T-helper 2 cell treated with Interferon-gamma antibody and Interleukin-4, amounts not matched to agents 5 μg/mL and 100 μg/mL, for 36 hours (primary cell): ENCODE measurements at places on chromosomes 2 and 18.

DNA sequence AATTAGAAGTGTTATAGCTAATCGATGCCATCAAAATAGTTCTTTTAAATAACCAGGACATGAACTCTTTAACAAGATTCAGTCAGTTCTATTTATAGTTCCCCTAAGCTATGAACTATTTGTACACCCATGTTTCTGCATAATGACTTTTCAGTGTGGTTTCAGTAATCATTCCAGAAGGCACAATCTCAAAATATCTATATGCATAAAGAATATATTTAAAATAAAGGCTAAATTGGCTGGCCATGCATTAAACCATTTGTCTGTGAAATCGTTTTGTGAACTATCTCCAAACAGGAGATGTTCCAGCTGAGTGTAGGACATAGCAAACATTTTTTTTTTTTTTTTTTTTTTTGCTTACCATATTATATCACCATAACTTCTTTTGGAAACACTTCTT, 719.3 kb downstream of the PLCL1 start:
- no peak for DNase-seq

GRCh38 chr2:223469270-223470046, 132.7 kb downstream of the SCG2 start:
- no peak for DNase-seq

DNA sequence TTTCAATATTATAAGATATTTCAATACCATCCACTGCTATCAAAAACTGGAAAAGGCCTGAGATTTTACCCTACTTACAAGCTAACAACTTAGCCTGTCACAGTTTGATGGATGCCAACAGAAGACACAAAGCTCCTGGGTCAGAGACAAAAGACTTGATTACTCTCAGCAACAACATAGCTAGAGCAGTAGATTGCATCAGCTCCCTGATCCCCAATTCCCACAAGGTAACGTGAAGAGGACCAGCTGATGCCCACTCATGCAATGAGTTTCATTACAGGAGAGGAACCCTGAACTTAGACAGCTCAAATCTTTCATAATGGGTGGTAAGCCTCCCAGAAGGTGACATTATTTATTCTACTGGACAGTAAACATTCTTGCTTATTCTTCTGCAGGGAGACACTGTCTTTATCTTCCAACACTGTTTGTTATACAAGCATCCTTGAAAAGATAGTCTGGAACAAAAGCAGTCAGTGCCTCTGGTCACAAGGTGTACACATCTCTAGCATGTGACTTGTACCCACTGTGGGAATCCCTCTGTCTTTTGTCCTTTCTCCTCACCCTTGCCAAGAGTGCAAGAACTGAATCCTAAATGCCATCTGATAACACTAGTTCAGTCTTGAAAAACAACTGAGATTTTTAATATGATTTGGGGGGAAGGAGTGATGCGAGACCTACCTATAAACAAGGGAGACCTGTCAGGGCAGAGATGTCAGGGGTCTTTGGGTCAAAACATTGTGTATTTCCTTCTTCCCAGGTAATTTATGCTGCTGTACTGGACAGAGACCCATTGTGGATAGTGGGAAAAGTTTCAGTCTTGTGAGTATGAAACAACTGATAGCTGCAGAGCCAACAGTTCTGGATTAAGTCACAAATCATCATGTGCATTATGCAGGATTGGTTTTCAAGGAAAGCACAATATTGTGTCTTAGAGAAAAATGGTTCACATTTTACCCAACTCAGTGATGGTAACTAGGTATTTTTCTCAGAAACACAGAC, 102.4 kb downstream of the AOX1 start:
- DNase-seq: no peak

- no peak for DNase-seq
These were observed 8.6 kb upstream of the HAAO start for GRCh38 chr2:42800981-42801380.

DNA sequence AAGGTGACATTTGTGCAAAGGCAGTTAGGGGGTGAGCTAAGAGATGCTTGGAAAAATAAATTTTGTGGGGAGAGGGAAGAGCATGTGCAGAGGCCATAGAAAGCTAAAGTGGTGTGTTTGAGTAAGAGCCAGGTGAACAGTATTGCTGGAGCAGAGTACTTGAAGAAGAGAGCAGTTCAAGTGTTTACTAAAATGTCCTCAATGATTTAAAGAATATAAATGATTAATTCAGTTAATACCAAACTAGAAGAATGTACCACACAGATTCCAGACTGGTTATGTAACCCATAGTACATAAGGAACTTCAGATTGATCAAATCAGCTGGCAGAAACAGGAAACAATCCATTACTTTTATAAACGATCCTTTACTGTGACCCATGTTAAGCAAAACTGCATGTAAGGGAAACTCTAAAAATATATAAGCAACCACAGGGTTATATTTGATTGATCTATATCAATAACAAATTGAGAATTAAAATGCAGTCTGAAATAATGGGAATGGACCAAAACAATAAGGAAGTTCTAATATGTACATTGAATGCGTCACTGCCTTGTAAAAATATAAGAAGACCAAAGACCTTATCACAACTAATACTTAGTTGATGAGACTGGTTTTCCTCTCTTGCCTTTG, 76.9 kb downstream of the LDAH start:
- DNase-seq: no peak

DNA sequence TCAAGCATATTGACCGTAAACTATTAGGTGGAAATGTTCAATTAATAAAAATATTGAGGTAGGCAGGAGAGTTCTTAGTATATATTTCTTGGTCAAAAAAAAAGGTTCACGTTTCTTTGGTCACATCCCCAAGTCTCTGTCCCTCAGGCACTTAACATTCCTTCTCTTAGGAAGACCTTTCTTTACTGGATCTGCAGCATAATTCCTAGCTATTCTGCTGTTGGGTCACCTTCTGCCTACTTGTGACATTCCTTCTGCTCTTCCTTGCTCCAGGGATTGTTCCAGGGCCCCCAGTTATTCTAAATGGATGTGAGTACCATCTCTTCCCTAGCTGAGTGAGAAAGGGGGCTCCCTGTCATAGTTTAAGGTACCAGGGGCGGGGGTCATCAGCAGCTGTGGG, 4.2 kb downstream of the UGP2 start:
- DNase-seq: no peak

- DNase-seq: no peak
These were observed 91.7 kb upstream of the SEC11C start for GRCh38 chr18:59048048-59048363.

DNA sequence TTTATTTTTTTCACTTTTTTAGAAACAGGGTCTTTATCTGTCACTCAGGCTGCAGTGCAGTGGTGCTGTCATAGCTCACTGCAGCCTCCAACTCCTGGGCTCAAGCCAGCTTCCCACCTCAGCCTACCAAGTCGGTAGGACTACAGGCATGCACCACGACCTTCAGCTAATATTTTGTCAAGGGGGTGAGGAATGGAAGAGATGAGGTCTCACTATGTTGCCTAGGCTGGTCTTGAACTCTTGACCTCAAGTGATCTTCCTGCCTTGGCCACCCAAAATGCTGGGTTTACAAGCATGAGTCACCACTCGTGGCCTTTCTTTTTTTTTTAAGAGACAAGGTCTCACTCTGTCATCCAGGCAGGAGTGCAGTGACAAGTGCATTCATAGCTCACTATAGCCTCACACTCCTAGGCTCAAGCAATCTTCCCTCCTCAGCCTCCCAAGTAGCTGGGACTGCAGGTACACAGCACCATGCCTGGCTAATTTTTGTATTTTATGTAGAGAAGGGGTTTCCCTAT, 13.4 kb downstream of the PPP1R7 start:
- DNase-seq: no peak

DNA sequence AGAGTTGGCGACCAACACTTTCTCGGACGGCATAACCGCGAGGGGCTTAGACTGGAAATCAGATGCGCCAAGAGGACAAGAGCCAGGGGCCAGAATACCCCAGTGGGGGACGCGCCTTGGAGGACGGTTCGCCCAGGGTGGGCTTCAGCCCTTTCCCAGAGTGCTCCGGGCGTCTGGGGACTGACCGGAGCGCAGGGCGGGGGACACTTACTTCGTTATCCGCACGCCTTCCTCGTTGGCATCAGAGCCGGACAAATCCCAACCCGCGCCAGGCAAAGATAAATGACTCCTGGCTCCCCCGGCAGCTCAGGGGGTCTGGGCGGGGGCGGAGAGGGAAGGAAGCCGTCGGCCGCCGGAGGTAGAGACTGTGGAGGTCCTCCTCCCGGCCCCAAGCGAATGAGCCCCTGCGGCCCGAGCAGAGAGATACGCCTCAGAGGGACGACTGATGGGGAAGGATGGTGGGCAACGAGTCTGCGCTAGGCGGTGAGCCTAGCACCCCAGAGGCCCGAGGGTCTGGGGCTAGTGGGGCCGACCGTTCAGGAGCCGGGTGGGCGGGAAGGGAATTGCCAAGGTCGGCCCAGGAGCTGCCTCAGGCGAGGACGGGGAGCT, 4.7 kb upstream of the SATB2 start:
- no peak for DNase-seq

DNA sequence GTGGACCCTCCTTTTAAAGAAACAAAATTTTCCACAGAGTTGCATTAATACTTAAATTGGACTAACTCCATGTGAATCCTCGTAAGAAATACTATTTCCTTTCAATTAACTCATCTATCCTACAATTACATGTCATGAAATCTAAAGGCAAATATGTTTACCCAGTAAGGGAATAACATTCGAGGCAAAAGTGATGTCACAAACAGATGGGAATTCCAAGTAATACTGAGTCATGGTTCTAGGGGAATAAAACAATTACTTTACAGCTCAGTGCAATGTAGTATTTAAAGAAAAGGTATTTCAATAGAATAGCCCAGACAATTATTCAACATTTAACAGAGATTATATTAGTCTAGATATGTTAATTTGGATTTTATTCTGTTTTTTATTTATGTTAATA, 205.8 kb downstream of the ZNF385B start:
- no peak for DNase-seq

GRCh38 chr2:47239119-47239969, 84.2 kb upstream of the STPG4 start:
- DNase-seq: no peak

GRCh38 chr2:109070290-109070689, 58.7 kb upstream of the SH3RF3 start:
- DNase-seq: no peak

GRCh38 chr2:22499082-22499839, 885.7 kb upstream of the KLHL29 start:
- no peak for DNase-seq

DNA sequence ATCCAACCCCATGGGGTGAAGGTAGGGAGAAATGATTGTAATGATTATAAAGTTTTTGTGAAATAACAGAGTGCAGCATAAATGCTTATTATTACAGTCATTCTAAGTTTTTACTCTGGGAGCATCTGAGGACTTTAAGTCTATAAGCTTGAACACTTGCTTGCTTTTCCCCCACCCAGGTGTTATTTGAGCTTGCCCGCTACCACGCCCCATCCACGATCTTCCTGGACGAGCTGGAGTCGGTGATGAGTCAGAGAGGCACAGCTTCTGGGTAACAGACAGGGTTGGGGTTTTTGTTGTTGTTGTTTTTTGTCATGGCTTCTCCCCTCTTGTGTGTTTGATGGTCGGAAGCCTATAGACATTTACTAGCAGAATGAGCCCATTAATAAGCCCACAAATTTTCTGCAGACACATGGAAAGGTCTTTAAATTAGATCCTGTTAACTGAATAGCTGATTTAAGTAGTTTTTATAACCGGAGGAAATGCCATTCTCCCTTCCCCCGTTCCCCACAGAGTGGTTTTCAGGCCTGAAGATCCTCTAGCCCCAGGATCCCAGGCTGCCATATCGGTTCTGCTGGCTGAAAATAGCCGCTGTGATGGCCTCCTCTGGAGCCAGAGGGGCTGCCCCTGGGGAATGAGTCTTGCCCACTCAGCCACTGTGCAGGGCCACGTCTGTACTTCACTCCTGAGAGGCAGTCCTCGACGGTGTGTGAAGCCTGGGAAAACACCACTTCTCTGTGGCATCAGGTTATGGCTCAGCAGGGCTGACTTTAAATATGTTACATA, 39.9 kb upstream of the ELOA2 start:
- no peak for DNase-seq

DNA sequence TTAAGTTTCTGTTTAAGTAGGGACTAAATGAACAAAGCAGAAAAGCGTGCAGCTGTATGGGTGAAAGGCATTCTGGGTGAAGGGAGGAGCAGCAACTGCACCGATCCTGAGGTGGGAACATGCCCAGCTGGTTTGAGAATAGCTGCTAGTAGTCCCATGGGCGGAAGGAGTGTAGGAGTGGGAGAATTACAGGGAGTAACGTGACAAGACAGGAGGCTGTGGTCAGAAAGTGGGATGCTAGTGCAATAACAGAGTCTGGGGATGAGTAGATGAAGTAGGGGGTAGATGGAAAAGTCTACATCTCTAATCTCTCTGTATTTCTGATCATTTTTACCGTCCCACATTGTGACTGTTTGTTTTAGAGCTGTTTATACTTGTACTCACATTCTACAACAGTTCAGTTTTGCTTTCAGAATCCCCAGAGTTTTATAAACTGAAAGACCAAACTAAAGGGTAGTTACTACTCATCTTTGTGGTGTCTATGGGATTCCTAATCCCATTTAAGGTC, 118.9 kb downstream of the LCLAT1 start:
- DNase-seq: peak; percentile 7

DNA sequence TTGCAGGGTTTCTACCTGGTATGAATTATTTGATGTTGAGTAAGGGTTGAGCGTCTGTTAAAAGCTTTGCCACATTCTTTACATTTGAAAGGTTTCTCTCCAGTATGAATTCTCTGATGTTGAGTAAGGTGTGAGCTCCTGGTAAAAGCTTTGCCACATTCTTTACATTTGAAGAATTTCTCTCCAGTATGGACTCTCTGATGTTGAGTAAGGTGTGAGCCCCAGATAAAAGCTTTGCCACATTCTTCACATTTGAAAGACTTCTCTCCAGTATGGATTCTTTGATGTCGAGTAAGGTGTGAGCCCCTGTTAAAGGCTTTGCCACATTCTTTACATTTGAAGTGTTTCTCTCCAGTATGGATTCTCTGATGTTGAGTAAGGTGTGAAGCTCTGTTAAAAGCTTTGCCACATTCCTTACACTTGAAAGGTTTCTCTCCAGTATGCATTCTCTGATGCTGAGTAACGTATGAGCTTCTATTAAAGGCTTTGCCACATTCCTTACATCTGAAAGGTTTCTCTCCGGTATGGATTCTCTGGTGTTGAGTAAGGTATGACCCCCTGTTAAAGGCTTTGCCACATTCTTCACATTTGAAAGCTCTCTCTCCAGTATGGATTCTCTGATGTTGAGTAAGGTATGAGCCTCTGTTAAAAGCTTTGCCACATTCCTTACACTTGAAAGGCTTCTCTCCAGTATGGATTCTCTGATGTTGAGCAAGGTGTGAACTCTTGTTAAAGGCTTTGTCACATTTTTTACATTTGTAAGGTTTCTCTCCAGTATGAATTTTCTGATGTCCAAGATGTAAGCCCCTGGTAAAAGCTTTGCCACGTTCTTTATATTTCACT, 27.1 kb downstream of the ZNF519 start:
- DNase-seq: no peak

GRCh38 chr18:31720867-31721266, 36.5 kb upstream of the B4GALT6 start:
- DNase-seq: no peak

GRCh38 chr18:36420826-36421225, 123.3 kb downstream of the FHOD3 start:
- no peak for DNase-seq

- DNase-seq: no peak
These were observed 105.0 kb downstream of the LTBP1 start for GRCh38 chr2:33051586-33052360.
